ENCODE measurements at places on chromosomes 1 and 21. TPM values are rescaled to one million over a fixed set of nuclear protein-coding genes. Genes with fewer than 3 reads are reported as not detected.
A peak's percentile ranks its signal among the peaks of the same experiment; 100 is the strongest.

SLC30A1 gene
- 16.3 TPM for total RNA-seq

LAMB3 gene
- total RNA-seq: 8.5 TPM

- DNase-seq: no peak
Measured at GRCh38 chr1:107682467-107682866, 282.5 kb downstream of the VAV3 start.

LDLRAD2 gene
- total RNA-seq: not detected

GRCh38 chr1:204760757-204761156 lies 75.2 kb upstream of the LRRN2 start:
- no peak for DNase-seq

GRCh38 chr1:118101515-118101844 lies 83.5 kb downstream of the SPAG17 start:
- no peak for DNase-seq

DNA sequence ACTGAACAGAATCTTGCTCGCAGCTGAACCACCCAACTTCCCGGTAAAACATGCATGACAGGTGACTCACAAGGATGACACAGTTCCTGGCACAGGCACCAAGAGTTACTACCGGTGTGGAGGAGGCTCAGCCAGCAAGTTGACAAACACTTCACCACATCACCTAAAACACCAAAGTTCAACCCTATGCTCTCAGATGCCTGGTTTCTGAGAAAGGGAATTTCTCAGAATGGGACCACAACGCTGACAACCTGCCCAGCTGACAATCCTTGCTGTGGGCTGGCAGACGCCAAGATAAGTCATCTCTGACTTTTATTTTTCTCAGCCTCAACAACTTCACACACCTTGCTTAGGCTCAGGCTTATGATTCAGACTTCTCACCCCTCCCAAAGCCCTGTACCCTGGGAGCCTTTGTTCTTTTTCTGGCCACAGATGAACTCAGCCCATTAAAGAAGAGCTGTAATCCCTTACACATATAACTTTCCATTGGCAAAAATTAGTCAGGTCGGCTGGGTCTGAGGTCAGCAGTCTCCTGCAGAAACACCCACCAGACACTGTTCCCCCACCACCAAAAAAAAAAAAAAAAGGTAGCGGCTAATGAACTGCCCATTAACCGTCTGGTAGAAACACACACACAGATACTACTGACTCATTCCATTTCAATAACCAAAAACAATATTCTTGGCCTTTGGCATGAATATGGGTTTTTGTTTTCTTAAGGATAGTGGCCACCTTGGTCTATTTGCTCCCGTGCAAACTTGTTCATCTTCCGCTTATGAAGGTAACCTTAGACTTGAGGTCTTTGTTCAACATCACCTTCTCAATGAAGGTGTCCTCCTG lies 10.8 kb upstream of the TIAM1 start:
- DNase-seq: peak; percentile 30

GRCh38 chr1:156591432-156592157 lies at the start of gene NAXE:
TSS of gene NAXE (plus strand) at chr1:156591776. CDS start at chr1:156591805, 29 bp downstream.
- DNase-seq: peak; percentile 77

SLC1A7 gene
- 0.21 TPM for total RNA-seq

- DNase-seq: no peak
Measured at GRCh38 chr1:18344755-18345154, 136.0 kb upstream of the KLHDC7A start.

- no peak for DNase-seq
Measured at GRCh38 chr1:114155706-114156105, 2.0 kb upstream of the SYT6 start.

GRCh38 chr1:67590329-67590728 lies 94.7 kb upstream of the GADD45A start:
- DNase-seq: peak; percentile 72

GRCh38 chr1:56798053-56798471 lies 21.1 kb downstream of the FYB2 start:
- peak; percentile 62 for DNase-seq

- DNase-seq: no peak
Measured at GRCh38 chr1:211344152-211344618, 17.6 kb downstream of the TRAF5 start.
